ENCODE measurements at places on chromosomes 1 and 21. TPM values are rescaled to one million over a fixed set of nuclear protein-coding genes. Genes with fewer than 3 reads are reported as not detected.

Gene HSD3B2
- total RNA-seq = not detected

Gene SPRR2B
- total RNA-seq = not detected

Gene ARID1A
- total RNA-seq = 11.9 TPM

Gene CGN
- 0.24 TPM for total RNA-seq

Gene DCDC2B
- not detected for total RNA-seq

Gene RXFP4
- total RNA-seq = not detected

Gene OLIG2
- not detected for total RNA-seq

Gene KRTAP19-3
- not detected for total RNA-seq

Gene KRTAP12-2
- total RNA-seq = not detected

Gene DCLRE1B
- 8.0 TPM for total RNA-seq

Gene RAB25
- total RNA-seq = 0.20 TPM

Gene RIMKLA
- 4.1 TPM for total RNA-seq

Gene SLAMF8
- not detected for total RNA-seq

Gene LMX1A
- 0.07 TPM for total RNA-seq

Gene HMGN2
- total RNA-seq = 366 TPM

Gene TMEM200B
- 1.1 TPM for total RNA-seq

Gene OR2M3
- total RNA-seq = not detected

Gene RPTN
- total RNA-seq = not detected

Gene ZNF697
- total RNA-seq = 7.1 TPM

Gene FCGR3A
- total RNA-seq = not detected

Gene CSMD2
- not detected for total RNA-seq

Gene WNT3A
- total RNA-seq = not detected

Gene SPAG17
- total RNA-seq = not detected

Gene TMOD4
- not detected for total RNA-seq

Gene SERTAD4
- total RNA-seq = not detected

Gene SPRR2E
- not detected for total RNA-seq

Gene PAQR7
- 13.2 TPM for total RNA-seq

Gene LY9
- not detected for total RNA-seq

Gene OR2T33
- total RNA-seq = not detected

Gene LRRC47
- 52.4 TPM for total RNA-seq

Gene GBP4
- total RNA-seq = not detected

Gene KCNJ9
- total RNA-seq = not detected

Gene ACTL8
- total RNA-seq = 0.64 TPM

Gene RIIAD1
- total RNA-seq = not detected

Gene NTNG1
- total RNA-seq = not detected

Gene SOAT1
- 40.2 TPM for total RNA-seq

Gene GCSAML
- total RNA-seq = not detected

Gene LRRC8C
- 0.22 TPM for total RNA-seq

Gene LCE2C
- not detected for total RNA-seq

Gene OR6N1
- not detected for total RNA-seq

Gene DISC1
- 3.1 TPM for total RNA-seq

Gene HFM1
- 0.29 TPM for total RNA-seq

Gene GRIK1
- total RNA-seq = not detected
